ENCODE measurements at places on chromosomes 7 and 10. TPM values are rescaled to one million over a fixed set of nuclear protein-coding genes. Genes with fewer than 3 reads are reported as not detected.

MOGAT3 gene
- not detected for total RNA-seq

ANXA8 gene
- total RNA-seq, result not detected

IFIT1B gene
- total RNA-seq, result not detected

FAM24B gene
- total RNA-seq, result not detected

CNPY1 gene
- not detected for total RNA-seq

COL13A1 gene
- 1.5 TPM for total RNA-seq

GRCh38 chr10:92490387-92490786 is 83.5 kb downstream of the IDE start:
- H3K27ac ChIP-seq, result no peak overlapping the region
- H3K4me1 ChIP-seq, result no peaks in the 10 kb centered on the region
- no peak for DNase-seq
- H3K27me3 ChIP-seq, result no peaks in the 10 kb centered on the region

GRCh38 chr7:45367026-45367425 is 207.1 kb upstream of the ADCY1 start:
- no peak overlapping the region for H3K4me3 ChIP-seq
- no peak for DNase-seq
- H3K27ac ChIP-seq, result no peak overlapping the region

DNA sequence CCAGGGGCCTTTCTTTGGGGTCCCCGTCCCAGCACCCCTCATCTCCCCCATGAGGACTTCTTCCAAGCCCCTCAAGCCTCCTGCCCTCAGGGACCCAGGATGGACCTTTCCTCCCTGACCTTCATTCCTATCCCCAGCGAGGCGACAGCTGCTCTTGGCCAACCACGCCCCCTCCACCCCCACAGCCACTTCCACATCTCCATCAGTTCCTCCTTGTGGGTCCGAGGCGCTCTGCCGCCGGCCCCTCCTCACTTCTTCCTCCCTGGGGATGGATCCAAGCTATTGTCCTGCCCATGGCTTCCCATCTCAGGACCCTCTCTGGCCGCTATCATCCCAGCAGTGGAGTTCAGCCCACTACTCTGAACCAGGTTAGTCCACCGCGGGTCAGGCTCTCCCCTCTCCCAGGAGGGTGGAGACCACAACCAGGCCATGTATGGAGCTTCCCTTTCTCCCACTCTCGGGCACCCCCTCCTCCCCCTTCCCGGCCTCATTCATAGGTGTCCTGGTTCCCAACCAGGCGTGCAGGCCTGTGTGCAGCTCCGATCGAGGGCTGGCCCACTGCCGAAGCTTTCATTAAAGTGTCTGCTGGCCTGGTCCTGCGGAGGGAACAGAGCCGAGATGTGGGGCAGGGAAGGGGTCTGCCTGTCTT is 1.7 kb upstream of the SH2B2 start:
- DNase-seq, result peak; percentile 78
- H3K4me3 ChIP-seq, result peak overlapping the region; percentile 89
- H3K4me1 ChIP-seq, result peaks cover 42% of the 10 kb centered on the region
- no peaks in the 10 kb centered on the region for H3K36me3 ChIP-seq
- H3K27me3 ChIP-seq, result no peaks in the 10 kb centered on the region
- no peak overlapping the region for H3K27ac ChIP-seq

GRCh38 chr7:7327423-7327822 is 145.1 kb downstream of the C1GALT1 start:
- no peak overlapping the region for H3K4me3 ChIP-seq
- H3K27me3 ChIP-seq, result no peaks in the 10 kb centered on the region
- no peak overlapping the region for H3K27ac ChIP-seq
- DNase-seq, result no peak
- no peaks in the 10 kb centered on the region for H3K4me1 ChIP-seq

DNA sequence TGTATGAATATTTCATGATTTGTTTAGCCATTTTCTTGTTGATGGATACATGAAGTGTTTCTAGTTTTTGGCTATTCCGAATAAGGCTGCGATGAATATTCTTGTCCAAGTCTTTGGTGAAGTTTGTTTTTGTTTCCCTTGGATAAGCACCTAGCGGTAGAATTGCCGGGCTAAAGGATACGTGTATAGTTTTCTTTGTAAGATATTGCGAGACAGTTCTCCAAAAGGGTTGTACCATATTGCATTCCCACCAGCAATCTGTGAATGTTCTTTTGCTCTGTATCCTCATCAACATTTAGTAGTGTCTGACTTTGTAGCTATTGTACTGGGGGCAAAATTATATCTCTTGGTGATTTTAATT is 142.6 kb downstream of the DOCK1 start:
- no peaks in the 10 kb centered on the region for H3K4me1 ChIP-seq
- H3K27me3 ChIP-seq, result no peaks in the 10 kb centered on the region
- no peak overlapping the region for H3K4me3 ChIP-seq
- no peak for DNase-seq
- peaks cover 26% of the 10 kb centered on the region for H3K36me3 ChIP-seq

DNA sequence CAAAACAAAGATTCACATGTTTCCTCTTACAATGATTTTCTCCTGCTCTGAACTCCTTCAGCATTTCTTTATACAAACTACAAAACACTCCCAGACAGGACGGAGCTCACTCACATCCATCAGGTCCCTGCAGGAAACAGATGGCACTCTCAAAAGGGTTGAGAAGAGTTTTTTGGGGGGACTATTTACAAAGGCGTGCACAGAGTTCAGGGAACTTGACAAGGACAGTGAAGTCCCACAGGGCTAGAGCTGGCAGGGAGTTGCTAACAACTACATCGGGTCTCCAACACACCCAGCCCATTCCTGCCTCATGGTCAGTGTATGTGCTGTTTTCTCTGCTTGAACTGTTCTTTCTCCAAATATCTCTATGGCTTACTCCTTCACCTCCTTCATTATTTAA is 24.7 kb upstream of the YAE1 start:
- H3K27me3 ChIP-seq, result no peaks in the 10 kb centered on the region
- no peak for DNase-seq
- no peak overlapping the region for H3K4me3 ChIP-seq
- H3K27ac ChIP-seq, result no peak overlapping the region

- H3K27me3 ChIP-seq, result peaks cover 4% of the 10 kb centered on the region
- H3K4me3 ChIP-seq, result no peak overlapping the region
- DNase-seq, result no peak
- peaks cover 8% of the 10 kb centered on the region for H3K4me1 ChIP-seq
- H3K27ac ChIP-seq, result no peak overlapping the region
- H3K36me3 ChIP-seq, result no peaks in the 10 kb centered on the region
Measured at GRCh38 chr10:15725603-15726002, 5.9 kb upstream of the ITGA8 start.

DNA sequence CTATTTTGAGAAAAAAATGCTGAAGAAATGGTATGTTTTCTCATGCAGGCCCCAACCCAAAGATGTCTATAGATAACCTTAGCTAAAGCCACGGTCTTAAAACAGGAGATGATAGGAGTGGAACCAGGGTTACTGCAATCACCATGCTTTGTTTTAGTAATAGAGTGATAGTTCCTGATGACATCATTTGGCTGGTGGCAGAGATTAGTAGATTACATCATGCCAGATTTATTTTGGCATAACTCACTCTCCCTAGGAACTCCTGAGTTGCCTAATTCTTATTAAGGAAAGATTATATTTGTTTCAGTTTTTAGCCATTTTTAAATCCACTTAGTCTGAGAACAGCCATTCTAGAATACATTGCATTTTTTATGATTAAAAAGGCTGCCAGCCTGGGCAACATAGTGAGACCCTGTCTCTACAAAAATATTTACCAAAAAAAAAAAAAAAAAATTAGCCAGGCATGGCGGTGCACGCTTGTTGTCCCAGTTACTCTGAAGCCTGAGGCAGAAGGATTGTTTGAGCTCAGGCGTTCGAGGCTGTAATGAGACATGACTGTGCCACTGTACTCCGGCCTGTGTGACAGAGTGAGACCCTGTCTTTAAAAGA is 17.8 kb downstream of the ENO4 start:
- no peaks in the 10 kb centered on the region for H3K36me3 ChIP-seq
- no peak overlapping the region for H3K4me3 ChIP-seq
- no peak for DNase-seq
- no peak overlapping the region for H3K27ac ChIP-seq
- H3K27me3 ChIP-seq, result no peaks in the 10 kb centered on the region

GRCh38 chr7:109890622-109891021 is 1200.3 kb upstream of the LRRN3 start:
- no peak for DNase-seq
- no peaks in the 10 kb centered on the region for H3K4me1 ChIP-seq
- no peaks in the 10 kb centered on the region for H3K27me3 ChIP-seq

DNA sequence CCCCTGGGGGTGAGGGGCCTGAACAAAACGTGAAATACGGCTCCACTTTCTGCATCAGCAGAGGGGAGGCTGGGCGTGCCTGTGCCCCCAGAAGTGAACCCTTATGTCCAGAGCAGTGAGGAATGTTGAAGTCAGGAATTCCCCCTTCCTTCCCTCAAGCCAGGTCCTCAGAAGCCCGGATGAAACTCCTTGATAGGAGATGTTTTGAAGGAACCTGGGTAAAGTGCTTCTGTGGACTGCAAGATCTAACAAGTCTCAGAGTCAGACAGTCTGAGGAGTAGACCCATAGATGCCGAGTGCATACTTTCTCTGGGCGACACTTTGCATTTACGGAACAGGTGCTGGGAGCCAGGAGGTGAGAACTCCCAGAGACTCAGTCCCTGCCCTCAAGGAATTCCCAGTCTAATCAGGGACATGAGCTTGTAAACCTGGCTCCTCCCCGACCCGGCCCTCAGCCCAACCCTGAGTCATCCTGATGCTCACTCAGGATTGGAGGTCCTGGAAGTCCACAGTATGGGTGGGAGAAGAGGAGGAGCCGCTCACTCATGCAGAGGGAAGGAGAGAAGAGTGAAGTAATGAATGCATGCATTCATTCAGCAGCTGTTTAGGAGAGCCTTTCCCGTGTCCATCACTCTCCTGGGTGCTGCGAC is 179.5 kb upstream of the ITGB1 start:
- H3K27ac ChIP-seq, result no peak overlapping the region
- H3K27me3 ChIP-seq, result no peaks in the 10 kb centered on the region
- no peaks in the 10 kb centered on the region for H3K36me3 ChIP-seq
- no peak overlapping the region for H3K4me3 ChIP-seq
- H3K4me1 ChIP-seq, result no peaks in the 10 kb centered on the region

GRCh38 chr7:142383841-142384492 is 126.1 kb upstream of the PRSS58 start:
- no peak overlapping the region for H3K4me3 ChIP-seq
- no peaks in the 10 kb centered on the region for H3K36me3 ChIP-seq
- H3K4me1 ChIP-seq, result peaks cover 13% of the 10 kb centered on the region
- no peaks in the 10 kb centered on the region for H3K27me3 ChIP-seq
- DNase-seq, result no peak

DNA sequence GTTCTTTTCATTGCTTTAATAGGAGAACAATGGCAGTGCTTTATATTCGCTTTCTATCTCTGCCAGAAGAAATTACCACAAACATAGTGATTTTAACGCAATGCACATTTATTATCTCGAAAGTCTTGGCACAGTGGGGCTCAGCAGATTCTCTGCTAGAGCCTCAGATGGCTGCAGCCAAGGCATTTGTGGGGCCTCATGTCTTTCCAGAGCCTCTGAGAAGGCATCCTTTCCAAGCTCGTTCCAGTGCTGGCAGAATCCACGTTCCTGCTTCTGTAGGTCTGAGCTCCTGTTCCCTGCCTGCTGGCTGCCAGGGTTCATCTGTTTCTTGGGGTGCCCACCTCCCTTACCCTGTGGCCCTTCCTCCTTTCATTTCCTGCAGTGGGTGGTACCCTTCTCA is 60.2 kb downstream of the LRRC18 start:
- no peaks in the 10 kb centered on the region for H3K27me3 ChIP-seq
- H3K4me3 ChIP-seq, result no peak overlapping the region
- no peaks in the 10 kb centered on the region for H3K36me3 ChIP-seq
- H3K27ac ChIP-seq, result no peak overlapping the region
- no peak for DNase-seq
- H3K4me1 ChIP-seq, result no peaks in the 10 kb centered on the region

DNA sequence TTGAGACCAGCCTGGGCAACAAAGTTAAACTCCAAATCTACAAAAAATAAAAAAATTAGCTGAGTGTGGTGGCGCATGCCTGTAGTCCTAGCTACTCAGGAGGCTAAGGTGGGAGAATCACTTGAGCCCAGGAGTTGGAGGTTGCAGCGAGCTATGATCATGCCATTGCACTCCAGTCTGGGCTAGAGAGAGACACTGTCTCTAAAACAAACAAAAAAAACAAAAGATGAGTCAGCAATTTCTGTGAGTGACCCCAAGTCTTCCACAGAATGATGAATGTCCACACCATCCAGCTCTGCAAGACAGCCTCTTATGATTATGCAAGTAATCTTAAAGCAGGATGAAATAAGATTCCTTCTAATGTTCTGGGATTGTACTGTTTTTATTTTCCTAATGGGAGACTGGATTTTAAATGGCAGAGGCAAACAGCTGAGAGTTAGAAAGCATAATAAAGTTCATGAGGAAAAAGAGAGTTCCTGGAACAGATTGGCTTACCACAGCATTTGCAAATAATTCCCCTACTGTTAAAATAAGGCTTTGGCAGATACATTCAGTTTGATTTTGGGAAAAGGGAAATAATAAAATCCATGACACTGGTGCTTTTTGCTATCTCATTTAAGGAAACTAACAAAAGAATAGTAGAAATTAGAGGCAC is 18.9 kb upstream of the PRKAR2B start:
- H3K27ac ChIP-seq, result no peak overlapping the region
- no peak for DNase-seq
- no peaks in the 10 kb centered on the region for H3K27me3 ChIP-seq
- no peaks in the 10 kb centered on the region for H3K36me3 ChIP-seq

GRCh38 chr7:144011458-144012230 is 11.5 kb downstream of the OR6B1 start:
- no peak overlapping the region for H3K27ac ChIP-seq
- no peaks in the 10 kb centered on the region for H3K27me3 ChIP-seq
- DNase-seq, result no peak
- H3K4me3 ChIP-seq, result no peak overlapping the region
- H3K4me1 ChIP-seq, result no peaks in the 10 kb centered on the region
- H3K36me3 ChIP-seq, result no peaks in the 10 kb centered on the region

- peaks cover 63% of the 10 kb centered on the region for H3K4me1 ChIP-seq
- H3K4me3 ChIP-seq, result no peak overlapping the region
- DNase-seq, result peak; percentile 26
- peaks cover 8% of the 10 kb centered on the region for H3K36me3 ChIP-seq
Measured at GRCh38 chr10:128044961-128045832, 81.0 kb downstream of the MKI67 start.

GRCh38 chr7:105786520-105787470 is 89.6 kb downstream of the ATXN7L1 start:
- no peaks in the 10 kb centered on the region for H3K36me3 ChIP-seq
- H3K4me3 ChIP-seq, result no peak overlapping the region
- no peaks in the 10 kb centered on the region for H3K27me3 ChIP-seq
- no peak for DNase-seq
- H3K27ac ChIP-seq, result no peak overlapping the region
- peaks cover 6% of the 10 kb centered on the region for H3K4me1 ChIP-seq

All from heart left ventricle (tissue), 16 donors.